Coronary artery (tissue), 2 donors: ENCODE measurements at places on chromosomes 1 and 21.
A peak's percentile ranks its signal among the peaks of the same experiment; 100 is the strongest.

DNA sequence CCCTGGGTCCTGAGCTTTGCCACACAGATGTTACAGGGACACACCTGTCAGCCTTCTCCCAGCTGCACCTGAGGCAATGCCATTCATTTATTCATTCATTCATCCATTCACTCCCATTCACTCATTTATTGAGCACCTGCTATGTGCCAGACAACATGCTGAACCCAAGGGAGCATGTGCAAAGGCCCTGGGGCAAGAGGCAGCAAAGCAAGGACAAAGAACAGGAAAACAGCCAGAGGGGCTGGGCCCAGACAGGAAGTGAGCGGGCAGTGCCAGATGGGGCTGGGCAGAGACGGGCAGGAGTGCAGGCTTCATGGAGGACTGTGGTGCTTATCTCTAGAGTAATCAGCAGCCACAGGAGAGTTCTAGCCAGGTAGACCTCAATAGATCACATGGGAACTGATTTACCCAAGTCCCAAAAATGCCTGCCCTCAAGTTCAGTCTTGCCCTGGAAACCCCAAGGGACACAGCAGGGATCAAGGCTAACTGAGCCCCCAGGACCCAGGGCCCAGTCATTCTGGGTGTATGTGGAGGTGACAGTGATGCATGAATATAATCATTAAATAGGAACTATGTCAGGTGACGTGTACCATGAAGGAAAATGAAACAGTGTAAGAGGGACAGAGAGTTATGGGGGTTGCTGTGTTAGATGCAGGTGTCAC, 530.3 kb downstream of the MATN1 start:
- DNase-seq: no peak

DNA sequence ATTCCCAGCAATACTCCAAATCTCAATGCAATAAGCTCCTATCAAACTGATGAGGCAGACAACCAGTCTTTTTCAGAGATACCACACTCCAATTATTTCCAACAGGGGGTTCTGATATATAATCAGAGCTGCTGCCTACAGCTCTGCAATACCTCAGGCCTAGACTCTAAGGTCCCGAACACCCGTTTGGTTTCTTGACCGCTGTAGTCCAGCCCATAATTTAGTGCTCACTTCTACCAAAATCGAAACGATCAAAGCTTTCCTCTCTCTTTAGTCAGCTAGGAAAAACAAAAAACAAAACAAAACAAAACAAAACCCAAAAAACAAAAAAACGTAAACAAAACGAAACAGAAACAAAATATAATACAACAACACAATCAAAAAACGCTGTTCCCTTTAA, 453.0 kb downstream of the NEGR1 start:
- no peak for DNase-seq

- no peak for DNase-seq
Observed at GRCh38 chr1:186659890-186660341, 20.3 kb downstream of the PTGS2 start.

DNA sequence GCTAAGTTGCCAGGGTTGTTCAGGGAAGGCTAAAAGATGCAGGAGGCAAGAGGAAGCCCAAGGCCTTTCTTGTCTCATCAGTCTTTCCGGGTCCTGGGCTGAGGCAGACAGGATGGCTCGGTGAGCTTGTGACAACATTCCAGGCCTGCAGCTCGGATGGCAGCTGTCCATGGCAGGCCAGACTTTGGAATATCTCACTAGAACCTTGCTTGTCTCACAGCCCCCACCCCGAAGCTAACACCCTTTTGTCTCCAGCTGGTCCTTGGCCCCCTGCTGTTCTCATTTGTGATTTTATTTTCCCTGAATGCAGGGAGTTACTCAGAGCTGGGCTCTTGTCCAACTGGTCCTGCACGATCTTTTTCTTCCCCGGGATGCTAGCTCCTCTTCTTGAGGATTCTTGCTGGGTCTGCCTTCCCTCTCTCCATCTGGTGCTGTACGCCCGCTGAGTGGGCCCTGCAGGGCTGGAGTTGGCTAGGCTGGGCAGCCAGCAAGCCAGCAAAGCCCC, 477.2 kb upstream of the CAMK1G start:
- no peak for DNase-seq

- DNase-seq: no peak
Observed at GRCh38 chr1:80202118-80202517, 1195.6 kb upstream of the ADGRL4 start.

DNA sequence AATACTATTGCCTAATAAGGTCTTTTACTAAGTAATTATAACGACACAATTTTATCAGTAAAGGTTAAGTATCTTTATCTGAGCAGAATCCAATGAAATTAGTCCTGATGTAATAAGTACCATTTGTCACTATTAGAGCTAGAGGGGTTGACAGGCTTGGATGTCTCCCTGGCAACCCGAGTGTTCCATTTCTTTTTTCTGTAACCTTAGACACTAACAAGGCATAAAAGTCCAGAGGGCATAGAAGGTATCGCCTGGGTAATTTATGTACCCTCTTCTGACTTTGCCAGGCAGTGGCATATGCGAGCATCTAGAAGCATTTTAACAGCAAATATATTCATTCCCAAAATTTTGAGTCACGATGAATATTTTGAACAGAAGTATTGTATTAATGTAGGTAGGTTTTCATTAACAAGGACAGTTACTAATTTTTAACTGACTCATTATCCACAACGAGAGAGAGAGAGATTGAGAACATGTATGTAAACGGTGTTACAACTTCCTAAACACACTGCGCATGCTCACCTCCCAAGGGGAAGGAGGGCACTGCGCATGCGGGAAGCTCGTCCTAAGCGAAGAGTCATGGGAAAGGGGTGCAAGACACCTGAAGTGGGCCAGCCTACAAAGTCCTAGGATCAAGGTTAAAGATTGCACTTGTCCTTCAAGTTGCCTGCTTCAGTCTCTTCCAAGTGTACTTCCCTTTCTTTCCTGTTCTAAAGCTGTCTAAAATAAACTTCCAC, 423.9 kb downstream of the DSCAM start:
- no peak for DNase-seq

- DNase-seq: no peak
Observed at GRCh38 chr1:212341090-212341489, 55.9 kb downstream of the PPP2R5A start.

DNA sequence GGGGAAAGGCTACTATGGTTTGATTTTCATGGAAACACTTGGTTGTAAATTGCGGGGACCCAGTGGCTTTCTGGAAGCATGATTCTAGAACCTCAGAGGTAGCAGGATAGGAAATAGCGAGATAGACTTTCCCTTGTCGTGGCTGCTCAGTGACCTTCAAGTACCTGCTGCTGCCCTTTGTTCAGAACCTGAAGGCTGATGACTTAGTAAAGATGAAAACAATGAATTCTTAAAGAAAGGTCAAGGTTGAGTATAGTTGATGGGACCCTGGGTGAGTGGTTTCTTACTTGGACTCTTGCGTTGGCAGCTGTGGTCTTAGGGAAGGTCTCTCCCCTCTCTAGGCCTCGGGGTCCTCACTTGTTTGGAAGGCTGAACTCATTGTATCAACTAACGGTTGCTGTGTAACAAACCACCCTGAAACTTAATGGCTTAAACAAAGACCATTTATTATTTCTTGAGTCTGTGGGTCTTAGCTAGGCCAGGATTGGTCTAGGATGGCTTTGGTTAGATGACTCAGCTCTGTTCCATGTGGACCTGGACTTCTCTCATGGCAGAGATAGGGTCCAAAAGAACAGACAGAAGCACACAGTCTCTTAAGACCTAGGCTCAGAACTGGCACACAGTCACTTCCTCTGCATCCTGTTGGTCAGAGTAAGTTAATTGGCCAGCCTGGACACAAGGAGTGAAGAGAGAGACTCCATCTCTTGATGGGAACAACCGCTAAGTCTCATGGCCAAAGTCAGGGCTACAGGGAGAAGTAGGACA, 89.2 kb upstream of the SELENON start:
- DNase-seq: no peak

DNA sequence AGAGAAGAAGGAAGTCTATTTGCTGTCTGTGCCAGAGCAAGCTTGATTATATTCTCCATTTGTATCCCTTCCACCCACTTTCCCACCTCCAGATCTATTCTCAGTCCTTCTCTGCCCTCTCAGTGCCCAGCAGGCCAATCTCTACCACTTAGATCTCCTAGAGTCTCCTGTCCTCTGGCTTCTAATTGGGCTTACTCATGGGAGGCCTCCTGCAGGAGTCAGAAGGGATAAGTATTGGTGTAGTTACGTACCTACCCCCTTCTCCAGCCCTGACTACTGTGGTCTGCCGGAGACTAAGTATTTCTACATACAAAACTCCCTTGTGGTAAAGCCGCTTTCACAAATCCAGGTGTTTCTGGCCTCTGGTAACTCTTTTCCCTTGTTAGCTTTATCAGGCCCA, 221.2 kb downstream of the PTGER3 start:
- DNase-seq: no peak

DNA sequence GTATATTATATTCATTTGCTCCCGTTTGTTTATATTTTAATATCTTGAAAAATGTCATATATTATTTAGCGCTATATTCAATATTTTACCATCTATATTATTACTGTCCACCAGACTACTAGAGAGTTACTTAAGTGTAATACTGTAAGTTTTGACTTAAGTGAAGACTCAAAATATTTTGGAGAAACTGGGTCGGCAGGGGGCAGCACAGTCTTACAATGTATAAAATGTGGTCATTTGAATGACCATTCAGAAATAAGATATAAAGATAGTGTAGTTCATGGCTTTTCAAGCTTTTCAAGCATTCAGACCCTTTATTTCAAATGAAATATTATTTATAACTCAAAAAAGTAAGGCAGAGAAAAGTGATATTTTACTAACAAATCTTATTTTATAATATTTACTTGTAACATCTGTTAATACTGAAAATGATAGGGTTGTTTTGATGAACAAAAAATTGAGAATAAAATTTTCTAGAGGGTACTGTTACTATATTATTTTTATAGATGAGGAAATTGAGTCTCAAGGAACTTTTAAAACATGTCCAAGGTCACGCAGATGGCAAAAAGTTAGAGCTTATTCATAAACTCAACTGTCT, 89.0 kb upstream of the SERTAD4 start:
- DNase-seq: no peak

DNA sequence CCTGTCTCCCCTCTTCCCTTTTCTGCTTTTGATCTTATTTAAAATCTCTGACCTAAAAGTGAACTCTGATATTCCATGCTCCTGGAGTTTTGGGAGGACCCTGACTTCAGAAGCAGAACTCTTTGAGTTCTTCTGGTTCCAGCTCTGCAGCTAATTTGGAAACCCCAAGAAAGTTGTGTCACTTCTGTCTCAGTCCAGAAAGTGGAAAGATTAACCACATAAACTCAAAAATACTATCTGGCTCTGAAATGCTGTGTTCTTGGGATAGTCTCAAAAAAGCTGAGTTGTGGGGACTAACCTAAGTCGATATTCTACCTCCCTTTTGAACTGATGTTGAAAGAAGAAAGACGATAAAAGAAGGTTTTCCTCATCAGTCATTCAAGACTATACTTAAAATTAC, 59.8 kb downstream of the ITPKB start:
- no peak for DNase-seq

DNA sequence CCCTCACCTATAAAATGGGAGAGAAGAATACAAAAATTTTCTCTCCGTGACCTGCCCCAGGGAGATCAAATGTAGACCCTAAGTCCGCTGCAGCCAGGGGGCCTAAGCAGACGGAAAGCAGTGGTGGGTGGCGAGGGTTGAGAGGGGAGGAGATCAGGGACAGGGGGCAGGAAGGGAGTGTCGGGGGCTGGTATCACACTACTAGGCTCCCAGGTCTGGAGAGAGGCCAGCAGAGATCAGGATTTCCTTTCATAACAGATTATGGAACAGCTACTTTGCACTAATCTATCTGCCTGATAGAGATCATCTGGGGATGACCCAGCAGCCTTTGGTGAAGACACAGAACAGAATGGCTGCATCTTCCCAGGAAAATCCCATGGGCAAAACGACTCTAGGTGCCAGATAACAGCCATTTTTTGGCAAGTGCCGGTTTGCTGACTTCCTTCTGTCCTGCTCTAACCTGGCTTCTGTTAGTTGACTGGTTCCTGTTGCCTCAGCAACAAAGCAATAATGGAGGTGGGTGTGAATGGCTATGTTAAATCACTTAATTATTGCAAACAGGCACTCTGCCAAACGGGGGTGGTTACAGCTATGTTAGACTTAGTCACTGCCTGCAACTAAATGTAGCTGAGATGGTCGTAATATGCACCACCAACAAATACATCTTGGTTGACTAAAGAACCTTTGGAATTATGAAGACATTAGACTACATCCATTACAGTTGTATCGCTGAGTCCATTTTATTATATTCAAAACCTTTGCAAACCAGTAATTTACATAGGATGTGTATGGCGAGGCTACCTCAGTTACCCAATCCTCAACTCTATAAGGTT, 30.0 kb upstream of the EPS8L3 start:
- peak; percentile 68 for DNase-seq

GRCh38 chr1:43878440-43878839, 55.2 kb upstream of the ARTN start:
- DNase-seq: no peak

- no peak for DNase-seq
Observed at GRCh38 chr1:183881387-183882131, 76.6 kb downstream of the RGL1 start.
